Natural killer cell treated with Interleukin-12 subunit alpha and Interleukin-12 subunit beta and Interleukin-15 and Interleukin-18, amount 100 ng/mL, for 72 hours (primary cell): ENCODE measurements at places on chromosomes 2 and 18.
A peak's percentile ranks its signal among the peaks of the same experiment; 100 is the strongest.

DNA sequence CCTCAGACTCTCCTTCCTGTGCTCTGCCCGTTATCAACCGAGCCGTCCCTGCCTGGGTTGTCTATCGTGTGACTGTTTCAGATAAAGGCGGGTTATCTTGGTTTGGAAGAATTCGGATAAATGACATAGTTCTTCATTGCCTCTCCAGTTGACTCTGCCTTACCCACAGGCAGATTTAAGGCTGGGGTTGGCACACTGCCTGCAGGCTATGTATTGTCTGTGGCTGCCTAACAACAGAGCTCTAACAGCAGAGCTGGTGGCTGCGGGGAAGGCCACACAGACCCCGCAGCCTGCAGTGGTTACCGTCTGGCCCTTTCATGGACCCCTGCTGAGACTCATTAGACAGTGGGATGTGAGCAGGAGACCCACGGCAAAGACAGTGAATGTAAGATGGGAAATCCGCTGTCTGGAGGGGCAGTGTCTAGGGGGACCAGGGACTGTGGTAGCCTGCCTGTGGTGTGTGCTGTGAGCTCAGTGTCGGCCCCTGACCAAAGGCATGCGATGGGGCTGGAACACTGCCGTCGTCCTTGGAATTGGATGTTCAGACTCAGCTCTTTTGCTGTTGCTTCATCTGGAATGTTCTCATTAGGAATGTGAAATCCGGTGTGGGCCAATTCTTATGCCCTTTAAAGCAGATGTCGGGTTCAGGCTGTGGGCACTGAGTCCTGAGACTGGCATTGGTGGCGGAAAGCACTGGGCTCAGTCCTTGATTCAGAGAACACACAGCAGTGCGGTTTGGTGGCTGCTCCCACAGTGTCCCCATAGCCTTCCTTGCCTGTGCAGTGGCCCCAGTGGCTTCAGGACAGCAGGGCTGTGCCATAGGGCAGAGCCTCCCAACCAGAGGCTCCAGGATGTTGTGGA lies 44.5 kb downstream of the SH3RF3 start:
- DNase-seq, result no peak

DNA sequence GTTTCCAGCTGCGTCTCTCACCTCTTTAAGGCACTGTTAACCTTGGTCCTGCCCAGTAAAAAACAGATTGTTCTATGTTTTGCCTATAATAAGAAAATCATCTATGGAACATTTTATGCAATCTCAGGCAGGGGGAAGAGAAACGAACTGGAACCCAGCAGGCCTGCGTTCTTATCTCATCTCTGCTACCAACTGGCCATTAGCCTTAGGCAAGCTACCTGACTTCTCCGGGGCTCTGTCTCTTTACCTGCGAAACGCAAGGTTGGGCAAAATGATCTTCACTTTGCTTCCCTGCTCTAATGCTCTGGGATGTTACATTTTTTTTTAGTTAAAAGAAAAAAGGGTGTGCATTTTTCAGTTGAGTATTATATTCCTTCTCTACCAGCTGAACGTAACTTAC lies 70.5 kb upstream of the WIPF1 start:
- DNase-seq, result no peak

DNA sequence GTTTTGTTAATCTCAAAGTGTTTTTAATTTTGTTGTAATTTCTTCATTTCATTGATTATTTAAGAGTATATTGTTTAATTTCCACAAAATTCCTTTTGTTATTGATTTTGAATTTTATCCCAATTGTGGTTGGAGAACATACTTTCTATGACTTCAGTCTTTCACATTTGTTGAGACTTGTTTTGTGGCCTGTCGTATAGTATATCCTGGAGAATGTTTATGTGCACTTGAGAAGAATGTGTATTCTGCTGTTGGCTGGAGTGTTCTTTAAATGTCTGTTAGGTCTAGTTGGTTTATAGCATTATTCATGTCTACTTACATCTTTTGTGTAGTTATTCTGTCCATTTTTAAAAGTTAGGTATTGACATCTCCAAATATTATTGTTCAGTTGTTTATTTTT lies 120.3 kb downstream of the TTC27 start:
- no peak for DNase-seq

- DNase-seq, result no peak
These were observed 152.8 kb upstream of the VRK2 start for GRCh38 chr2:57893786-57894185.

DNA sequence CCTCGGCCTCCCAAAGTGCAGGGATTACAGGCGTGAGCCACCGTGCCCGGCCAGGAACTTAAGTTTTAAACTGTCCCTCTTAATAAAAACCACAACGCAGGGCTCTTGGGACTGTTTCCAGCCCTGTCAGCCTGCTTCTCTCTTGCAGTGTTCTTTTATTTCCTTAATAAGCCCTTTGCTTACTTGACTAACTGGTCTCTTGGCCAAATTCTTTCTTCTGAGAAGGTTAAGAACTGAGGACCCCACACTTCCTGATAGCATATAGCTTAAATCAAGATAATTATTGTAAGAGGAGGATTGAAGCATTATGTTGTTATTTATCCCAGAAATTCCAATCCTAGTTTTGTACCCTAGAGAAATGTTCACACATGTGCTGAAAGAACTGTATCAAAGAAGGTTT lies 128.2 kb upstream of the UXS1 start:
- DNase-seq, result no peak

DNA sequence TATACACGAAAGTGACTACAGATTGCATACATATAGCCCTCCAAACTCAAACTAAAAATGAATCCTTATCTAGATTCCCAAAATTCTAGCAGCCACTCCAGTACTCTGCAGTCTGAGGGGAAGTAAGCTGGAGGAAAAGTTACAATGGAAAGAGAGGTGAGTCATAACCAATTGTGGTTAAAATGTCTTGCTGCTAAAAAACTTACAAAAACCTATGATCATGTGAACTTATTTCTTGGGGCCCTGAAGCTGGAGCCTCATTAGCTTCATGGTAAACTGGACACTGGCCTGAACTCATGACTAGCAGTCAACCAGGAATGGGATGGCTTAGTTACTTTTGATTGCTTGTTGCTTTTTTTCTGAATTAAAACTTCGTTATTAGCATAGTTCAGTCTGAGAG lies 175.9 kb downstream of the SLC4A3 start:
- no peak for DNase-seq

DNA sequence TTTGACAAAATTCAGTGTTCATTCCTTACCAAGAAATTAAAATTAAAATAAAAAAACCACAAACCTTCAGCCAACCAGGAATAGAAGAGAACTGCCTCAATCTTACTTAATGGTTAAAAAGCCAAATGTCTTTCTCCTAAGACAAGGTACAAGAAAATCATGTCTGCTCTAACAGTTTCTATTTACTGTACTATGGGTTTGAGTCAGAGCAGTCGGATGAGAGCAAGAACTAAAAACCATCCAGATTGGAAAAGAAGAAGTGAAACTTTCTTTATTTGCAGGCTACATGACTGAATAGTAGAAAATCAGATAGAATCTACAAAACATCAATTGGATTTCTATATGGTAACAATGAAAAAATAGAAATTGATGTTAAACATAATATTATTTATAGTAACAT lies 555.5 kb upstream of the TNP1 start:
- no peak for DNase-seq

- DNase-seq, result no peak
These were observed 45.7 kb downstream of the MAP3K2 start for GRCh38 chr2:127342101-127342500.

DNA sequence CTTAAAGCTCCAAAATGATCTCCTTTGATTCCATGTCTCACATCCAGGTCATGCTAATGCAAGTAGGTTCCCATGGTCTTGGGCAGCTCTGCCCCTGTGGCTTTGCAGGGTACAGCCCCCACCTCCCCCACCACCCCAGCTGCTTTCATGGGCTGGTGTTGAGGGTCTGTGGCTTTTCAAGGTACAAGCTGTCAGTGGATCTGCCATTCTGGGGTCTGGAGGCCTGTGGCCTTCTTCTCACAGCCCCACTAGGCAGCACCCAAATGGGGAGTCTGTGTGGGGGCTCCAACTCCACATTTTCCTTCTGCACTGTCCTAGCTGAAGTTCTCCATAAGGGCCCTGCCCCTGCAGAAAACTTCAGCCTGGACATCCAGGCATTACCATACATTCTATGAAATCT lies 19.0 kb downstream of the SLC9A4 start:
- no peak for DNase-seq

- DNase-seq, result no peak
These were observed 1305.0 kb downstream of the CNTNAP5 start for GRCh38 chr2:125330133-125330532.

DNA sequence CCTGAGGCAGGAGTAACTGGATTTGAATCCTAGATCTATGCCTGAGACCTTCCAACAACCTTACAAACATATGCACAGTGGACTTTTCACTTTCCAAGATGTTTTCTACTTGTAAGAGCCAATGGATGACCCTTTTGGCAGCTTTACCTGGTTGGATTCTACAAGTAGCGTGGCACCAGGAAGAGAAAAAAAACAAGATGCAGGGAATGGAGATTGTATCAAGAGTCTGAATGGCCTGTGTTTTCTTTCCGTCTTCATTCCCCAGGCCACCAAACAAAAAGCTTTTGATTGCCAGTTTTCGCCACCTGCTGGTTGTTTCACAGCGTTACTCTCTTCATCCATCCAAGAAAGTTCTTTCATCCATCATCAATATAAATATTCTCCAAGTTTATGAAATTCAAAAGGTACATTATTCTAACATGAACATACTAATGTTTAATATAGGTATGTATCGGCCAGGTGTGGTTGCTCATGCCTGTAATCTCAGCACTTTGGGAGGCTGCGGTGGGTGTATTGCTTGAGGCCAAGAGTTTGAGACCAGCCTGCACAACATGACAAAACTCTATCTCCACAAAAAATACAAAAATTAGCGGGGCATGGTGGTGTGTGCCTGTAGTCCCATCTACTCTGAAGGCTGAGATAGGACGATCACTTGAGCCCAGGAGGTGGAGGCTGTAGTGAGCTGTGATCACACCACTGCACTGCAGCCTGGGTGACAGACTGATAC lies 3.5 kb upstream of the BCL2 start:
- peak; percentile 73 for DNase-seq

DNA sequence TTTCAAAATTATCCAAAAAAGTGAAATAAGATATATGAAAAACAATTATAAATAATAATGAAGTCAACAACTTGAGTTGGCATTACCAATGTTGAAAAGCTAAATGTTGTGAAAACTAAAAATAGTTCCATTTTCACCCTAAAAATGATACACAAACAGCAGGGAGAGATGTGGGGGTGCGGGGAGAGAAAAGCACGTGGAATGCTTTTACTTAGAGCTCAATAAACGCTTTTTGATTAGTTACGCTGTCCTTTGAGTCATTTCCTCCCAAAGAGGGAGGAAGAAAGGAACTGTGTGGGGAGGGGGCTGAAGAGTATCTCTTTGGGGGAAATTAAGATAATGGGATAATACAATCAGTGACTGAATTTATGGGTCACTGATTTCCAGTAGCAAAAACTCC lies 29.2 kb downstream of the ZNF521 start:
- DNase-seq, result no peak
